Activated CD4-positive, alpha-beta T cell treated with anti-CD3 and anti-CD28 coated beads for 48 hours (primary cell): ENCODE measurements at places on chromosomes 6 and 20.

DNA sequence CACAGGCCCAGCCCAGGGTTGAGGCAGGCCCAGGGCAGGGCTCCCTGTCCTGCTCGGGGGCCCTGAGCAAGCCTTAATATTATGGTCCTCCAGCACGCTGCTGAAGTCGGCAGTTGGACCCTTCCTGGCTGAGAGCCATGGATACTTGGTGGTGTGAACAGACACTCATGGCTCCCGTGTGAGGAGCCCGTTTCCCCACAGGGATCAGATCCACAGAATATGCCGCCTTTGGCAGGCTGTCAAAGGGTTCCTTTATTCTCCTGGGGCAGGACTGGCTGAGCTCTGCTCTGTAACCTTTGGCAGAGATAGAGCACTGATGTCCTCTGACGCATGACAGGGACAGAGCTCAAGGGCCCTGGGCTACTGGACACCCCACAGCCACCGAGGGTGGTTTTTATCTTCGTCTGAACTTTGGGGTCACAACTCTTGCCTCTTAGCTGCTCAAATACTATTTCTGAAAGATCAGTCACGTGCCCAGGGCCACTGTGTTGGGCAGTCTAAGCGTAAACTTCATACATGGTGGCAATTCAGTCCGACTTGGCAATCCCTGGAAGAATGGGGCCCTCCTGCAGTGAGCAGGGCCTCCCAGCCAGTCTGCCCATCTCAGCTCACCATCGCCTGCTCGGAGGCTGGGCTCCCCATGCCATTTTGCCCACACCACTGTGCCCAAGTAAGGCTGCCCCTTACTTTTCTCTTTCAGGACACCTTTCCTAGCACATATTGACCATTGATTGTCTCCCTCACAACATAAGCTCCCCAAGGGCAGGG lies 49.1 kb downstream of the TTI1 start:
- no peak for DNase-seq

GRCh38 chr6:165920896-165921671 lies 246.6 kb downstream of the TBXT start:
- no peak for DNase-seq

- no peak for DNase-seq
These were observed 30.7 kb upstream of the NT5E start for GRCh38 chr6:85419046-85419759.

GRCh38 chr6:32761072-32761471 lies 2.3 kb downstream of the HLA-DQB2 start:
- no peak for DNase-seq

DNA sequence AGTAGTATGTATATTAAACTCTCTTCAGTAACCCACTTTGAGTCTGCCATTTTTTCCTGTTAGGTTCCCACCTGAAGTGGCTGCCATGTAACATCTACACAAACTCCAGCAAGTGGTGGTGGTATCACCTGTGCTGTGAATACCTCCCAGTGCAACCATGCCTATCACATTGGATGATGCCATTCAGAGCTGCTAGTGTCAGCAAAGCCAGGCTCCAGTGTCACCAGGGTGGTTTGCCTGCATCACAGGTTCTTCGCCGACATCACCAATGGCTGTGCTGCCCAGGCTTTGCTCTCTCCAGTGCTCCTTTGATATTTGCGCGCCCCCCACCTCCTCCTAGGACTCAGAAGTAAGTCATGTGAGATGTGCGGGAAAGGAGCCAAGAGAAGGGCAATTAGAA lies 162.6 kb upstream of the FOXA2 start:
- no peak for DNase-seq

DNA sequence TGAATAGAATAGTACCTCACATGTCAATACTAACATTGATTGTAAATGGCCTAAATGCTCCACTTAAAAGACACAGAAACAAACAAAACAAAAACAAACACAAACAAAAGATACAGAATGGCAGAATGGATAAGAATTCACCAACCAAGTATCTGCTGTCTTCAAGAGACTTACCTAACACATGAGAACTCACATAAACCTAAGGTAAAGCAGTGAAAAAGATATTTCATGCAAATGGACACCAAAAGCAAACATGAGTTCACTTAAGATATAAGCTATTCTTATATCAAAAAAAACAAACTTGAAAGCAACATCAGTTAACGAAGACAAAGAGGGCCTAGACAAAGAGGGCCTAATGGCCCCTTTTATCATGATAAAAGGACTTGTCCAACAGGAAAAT lies 47.3 kb upstream of the ZNF133 start:
- DNase-seq = no peak

GRCh38 chr6:48099713-48100587 lies 11.0 kb downstream of the PTCHD4 start:
- no peak for DNase-seq

GRCh38 chr6:113276601-113277000 lies 580.5 kb upstream of the MARCKS start:
- no peak for DNase-seq

DNA sequence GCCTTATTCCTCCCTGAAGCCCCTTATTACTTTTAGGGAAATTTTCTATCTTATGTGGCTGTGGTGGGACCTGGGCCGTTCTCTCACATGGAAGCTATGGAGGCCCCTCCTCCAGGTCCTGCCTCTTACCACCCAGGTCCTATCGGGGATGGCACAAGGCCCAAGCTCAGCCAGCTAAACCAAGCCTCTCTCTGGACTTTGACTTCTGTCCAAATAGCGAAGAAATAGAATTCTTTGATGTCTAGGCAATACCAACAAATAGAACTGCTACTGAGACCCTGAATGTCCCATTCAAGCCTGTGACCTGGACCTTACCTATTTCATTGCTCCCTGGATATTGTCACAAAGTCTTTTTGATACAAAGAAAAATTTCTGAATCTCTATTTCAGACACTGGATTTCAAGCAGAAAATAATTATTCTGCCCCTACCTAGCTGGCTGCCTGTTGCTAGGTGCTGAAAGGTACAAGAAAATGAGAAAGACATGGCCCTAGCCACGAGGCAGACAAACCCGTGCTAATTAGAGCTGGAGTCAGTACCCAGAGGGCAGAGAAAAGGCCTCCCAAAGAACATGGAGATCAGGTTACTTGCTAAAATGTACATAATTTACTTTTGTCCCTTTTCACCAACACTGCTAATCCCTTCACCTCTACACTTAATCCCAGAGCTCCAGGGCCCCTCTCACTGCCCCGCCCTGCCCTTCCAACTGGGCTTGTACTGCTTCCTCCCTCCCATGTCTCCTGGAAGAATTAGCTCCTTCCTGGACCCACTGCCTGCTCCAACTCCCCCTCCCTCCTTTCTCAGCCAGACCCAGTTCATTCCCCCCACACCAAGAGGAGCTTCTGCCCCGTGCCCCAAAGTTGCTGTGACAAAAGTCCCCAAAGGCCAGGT lies 15.5 kb upstream of the NNAT start:
- DNase-seq = no peak

DNA sequence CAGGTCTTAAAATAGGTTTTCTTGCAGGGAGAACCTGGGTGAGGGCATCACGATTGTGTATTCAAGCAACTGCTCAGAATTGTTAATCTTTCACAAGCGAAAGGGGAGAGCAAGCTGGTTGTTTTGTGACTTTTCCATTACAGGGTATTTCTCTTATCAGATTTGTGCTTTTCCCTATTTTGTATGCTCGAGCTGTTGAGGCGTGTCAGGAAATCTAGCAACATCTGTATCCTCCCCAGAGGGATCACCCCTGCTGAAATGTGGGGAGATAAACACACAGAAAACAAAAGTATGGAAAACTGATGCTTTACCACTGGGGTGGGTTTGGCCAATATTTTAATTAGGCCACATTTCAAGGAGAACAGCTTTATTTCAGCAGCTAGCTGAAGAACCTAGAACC lies 187.0 kb downstream of the DTNBP1 start:
- no peak for DNase-seq

GRCh38 chr6:33590531-33591198 lies 10.6 kb upstream of the BAK1 start:
- no peak for DNase-seq

GRCh38 chr20:22473293-22473692 lies 111.1 kb downstream of the FOXA2 start:
- DNase-seq = no peak

DNA sequence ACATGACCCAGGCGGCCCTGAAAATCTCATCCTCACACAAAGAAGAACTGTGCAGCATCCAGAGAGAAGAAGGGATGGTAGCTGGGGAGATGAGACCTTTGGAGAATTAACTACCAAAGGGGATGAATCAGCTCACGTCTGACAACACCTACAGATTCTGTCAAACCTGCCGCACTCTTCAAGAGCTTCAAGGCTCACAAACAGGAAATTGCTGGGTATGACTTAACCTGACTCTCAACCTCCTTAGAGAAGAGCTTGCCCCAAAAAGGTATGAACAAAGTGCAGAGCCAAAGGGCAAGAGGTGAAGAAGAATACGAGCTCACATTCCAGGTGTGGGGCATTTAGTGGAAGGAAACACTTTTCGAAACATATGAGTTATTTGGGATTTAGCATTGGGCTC lies 139.8 kb downstream of the BACH2 start:
- DNase-seq = peak; percentile 54

- no peak for DNase-seq
These were observed 68.9 kb downstream of the NCR2 start for GRCh38 chr6:41404182-41404845.

DNA sequence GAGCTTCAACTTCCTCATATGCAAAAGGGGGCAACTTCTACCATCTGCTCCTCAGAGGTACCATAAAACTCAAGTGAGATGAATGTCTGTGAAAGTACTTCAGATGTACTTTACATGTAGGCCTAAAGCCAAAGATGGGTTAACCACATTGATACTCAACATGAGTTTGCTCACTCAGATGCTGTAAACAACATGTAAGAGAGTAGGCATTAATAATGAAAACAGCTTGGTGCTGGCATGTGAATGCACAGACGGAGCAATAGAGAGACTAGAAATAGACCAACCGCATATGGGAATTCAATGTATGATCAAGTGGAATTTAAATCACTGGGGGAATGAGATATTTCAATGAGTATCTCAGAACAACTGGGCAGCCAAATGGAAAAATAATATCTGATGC lies 143.8 kb upstream of the CDYL start:
- DNase-seq = no peak

GRCh38 chr6:85010865-85011264 lies 246.5 kb upstream of the TBX18 start:
- no peak for DNase-seq

DNA sequence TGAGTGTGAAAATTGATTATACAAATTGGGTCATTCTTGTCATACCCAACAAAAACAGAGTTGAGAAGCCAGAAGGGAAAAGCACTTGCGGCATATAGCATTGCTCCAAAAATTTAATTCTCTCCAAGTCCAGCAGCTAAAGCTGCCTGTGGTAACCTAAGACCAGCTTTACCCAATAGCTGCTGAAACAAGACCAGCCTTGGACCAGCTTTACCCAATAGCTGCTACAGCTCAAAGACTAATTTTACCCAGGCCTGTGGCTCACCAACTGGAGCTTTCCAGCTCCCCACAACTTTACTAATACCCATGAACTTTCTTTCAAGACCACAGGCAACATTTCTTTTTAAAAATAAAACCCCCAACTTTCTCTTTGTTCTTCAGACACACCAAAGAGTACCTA lies 32.8 kb upstream of the ZNF133 start:
- DNase-seq = no peak

DNA sequence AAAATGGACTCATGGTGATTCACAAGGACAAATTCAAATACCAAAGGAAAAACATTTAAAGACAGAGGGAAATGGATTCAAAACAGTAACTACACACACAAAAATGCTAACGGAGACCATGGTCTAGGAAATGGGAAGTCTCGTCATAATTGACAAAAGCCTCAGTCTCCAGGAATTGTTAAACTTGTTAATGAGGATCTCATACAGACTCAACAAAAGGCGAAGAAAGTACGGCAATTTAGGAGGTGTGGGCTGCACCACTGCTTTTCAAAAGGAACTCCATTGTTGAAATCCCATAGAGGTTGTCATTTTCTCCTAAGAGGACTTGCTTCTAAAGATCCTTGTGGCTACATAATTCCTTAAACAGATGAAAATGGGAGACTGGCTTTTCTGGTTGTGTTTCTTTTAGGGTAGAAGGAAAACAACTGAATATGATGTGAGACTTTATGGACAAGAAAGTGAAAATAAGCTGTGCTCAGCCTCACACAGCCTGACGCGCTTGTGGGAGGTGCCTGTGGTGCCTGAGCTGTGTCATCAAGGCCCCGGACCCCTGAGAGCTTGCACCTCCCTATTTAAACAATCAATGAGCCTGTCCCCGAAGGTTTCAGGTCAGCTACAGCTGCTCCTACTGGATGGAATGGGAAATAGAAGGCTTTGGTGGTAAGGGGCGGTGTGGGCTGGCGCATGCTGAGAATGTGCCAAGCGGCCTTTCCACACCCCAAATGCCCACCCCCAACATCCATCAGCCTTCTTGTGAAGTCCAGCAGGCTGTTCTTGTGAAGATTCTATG lies 2.5 kb upstream of the CLDN20 start:
- DNase-seq = no peak

DNA sequence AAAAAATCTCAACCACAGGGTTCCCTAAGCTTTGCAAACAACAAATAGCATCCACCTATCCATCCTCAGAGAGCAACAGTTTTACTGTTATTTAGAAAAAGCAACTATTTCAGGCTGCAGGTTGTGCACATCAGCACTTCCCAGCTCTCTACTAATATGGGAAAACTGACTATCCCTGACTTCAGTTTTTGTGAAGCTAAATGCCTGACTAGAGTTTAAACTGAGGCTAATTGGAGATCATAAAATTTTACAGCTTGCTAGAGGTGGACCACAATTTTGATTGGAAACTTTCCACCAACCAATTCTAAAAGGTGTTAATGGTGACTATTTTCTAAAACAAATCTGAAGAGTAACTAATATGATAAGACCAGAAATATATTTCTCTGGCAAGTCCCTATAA lies 36.9 kb downstream of the HLA-DMB start:
- DNase-seq = no peak

DNA sequence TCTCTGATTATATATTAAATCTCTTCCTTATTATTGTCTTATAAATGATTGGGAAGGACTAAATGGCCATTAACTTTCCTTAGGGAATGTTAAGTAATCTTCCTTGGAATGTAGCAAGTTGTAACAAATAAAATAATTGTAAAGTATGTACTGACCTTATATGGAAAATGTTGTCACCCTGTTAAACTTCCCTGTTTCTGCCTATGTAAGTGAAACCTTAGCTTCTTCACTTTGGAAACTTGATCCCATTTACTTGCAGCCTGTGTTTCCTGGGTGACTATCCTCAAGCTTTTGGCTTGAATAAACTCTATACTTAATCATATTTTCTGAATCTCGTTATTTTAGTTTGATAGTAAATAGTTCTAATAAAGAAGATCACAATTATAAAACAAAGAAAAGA lies 519.5 kb upstream of the PTCHD4 start:
- no peak for DNase-seq
